ENCODE measurements at places on chromosomes 12 and 14.

GRCh38 chr12:11743423-11744409 is 94.2 kb downstream of the ETV6 start:
- no peak for DNase-seq

DNA sequence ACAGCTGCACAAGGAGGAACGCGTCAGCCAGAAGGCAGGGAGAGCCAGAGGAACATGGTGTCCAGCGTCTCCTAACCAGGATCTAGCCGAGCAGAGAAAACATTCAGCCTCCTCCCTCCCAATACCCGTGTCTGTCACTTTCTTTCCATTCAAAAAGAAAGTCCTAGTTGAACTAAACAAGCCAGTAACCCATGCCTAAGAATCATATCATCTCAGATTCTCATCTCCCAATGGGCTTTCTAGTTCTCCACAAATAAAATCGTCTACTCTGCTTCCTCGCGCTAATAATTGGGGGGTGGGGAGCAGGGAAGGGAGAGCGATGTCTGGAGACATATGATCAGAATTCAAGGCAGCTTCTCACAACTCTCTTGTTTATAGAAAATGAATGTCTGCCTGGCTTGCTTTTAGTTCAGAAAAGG is 7.4 kb downstream of the NKX2-1 start:
- no peak for DNase-seq

DNA sequence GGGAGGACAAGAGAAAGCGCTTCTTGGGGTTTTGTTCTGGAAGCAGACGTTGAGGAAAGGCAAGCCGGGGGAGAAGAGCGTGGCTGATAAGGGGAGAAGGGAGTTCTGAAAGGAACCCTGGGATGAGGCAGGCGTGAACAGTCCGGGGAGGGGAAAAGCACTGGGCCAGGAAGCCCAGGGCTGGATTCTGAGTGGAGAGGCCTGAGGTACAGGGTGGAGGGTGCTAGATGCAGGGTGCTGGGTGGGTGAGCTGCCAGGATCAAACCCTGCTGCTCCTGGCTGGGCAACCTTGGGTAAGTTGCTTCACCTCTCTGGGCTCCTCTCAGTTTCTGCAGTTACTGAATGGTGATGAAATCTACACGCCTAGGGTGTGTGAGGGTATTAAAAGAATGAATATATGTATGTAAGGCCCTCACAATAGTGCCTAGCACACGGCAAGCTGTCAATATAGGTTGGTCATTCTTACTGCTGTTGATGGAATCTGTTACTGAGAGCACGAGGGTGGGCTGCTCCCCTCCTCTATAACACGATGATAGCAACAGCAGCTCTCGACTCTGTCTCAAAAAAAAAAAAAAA is 138.5 kb downstream of the RBM19 start:
- DNase-seq: no peak

- no peak for DNase-seq
Measured at GRCh38 chr12:104600036-104600712, 143.4 kb downstream of the CHST11 start.

- DNase-seq: no peak
Measured at GRCh38 chr14:51079085-51079484, 15.8 kb downstream of the TRIM9 start.

- DNase-seq: no peak
Measured at GRCh38 chr14:99534863-99535262, 53.7 kb downstream of the CCNK start.

GRCh38 chr12:120364487-120364886 is 4.5 kb downstream of the MSI1 start:
- no peak for DNase-seq

- DNase-seq: no peak
Measured at GRCh38 chr14:69152181-69152901, 578 bp downstream of the DCAF5 start.

Data from stimulated activated CD4-positive, alpha-beta T cell treated with anti-CD3 and anti-CD28 coated beads, Interleukin-15, amount 100 ng/mL, for 48 hours (primary cell).